ENCODE measurements at places on chromosomes 4 and X.
A peak's percentile ranks its signal among the peaks of the same experiment; 100 is the strongest.

DNA sequence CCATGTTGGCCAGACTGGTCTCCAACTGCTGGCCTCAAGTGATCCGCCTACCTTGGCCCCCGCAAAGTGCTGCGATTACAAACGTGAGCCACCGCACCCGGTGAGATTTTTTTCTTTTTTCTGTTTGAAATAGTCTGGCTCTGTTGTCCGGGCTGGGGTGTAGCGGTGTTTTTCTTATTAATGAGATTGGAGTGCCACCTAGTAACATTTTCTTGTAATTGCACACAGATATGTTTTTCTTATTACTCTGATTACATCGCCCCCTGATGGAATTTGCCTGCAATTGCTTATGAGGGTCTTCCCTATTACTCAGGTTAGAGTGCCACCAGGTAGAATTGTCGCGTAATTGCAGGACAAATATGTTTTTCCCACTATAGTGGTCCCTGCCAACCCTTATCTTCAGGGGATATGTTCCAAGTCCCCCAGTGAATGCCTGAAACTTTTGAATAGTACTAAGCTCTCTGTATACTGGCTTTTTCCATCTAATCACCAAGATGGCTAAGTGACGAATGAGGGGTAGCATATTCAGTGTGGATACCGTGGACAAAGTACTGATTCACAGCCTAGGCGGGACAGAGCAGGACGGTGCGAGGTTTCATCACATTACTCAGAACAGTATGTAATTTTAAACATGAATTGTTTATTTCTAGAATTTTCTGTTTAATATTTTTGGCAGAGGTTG, 8.6 kb upstream of the PDHA1 start:
- DNase-seq, result peak; percentile 49

GRCh38 chr4:188107931-188108843, 1.2 kb downstream of the TRIML2 start:
- no peak for DNase-seq

DNA sequence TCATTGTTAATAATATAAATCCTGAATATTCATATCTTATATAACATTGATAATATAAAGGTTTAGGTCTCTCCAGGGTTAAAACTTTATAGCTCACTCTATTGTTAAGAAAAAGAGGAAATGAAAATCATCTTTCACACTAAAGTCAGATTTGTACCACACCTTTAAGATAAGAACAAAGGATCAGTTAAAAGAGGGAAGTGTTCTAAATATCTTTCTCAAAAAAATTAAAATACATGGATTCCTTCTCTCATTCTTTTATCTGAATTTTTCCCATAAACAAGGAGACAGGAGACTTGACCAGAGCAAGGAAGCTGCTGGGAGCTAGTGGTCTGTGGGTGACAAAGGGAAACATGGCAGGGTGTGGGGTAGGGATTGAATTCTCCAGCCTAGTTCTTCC, 323.0 kb upstream of the CPXCR1 start:
- no peak for DNase-seq

DNA sequence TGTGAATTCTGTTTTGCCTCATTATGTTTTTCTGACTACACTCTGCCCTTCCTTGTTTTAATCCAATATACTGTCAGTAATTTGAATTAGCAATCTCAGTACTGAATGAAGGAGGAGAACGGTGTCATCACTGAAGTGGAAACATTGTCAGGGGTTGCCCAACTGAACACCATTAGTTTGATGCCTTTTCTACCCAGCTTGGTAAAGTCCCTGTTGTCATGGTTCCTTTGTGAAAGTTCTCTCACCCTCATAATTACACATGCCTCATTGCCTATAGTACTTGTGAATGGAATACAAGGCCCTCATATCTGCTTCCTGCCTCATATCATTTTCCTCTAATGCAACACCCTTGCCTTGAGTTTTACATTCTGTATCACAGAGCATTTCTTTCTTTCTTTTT, 76.9 kb downstream of the RRAGB start:
- no peak for DNase-seq

DNA sequence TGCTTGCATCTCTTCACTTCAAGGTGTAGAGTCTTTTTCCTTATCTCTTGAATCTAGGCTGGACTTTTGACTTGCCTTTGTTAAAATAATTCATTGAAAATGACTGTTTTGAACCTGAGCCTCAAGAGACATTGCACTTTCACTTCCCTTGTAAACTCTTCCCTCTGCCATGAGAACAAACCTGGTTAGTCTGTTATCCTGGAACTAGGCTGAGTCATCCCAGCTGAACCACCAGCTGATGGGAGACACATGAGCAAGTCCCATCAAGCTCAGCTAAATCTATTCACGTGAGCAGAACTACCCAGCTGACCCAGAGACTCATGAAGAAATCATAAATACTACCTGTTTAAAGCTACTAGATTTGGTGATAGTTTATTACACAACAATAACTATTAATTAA, 202.3 kb upstream of the CENPE start:
- peak; percentile 12 for DNase-seq

GRCh38 chr4:6378493-6379445, 93.6 kb downstream of the PPP2R2C start:
- DNase-seq, result no peak

DNA sequence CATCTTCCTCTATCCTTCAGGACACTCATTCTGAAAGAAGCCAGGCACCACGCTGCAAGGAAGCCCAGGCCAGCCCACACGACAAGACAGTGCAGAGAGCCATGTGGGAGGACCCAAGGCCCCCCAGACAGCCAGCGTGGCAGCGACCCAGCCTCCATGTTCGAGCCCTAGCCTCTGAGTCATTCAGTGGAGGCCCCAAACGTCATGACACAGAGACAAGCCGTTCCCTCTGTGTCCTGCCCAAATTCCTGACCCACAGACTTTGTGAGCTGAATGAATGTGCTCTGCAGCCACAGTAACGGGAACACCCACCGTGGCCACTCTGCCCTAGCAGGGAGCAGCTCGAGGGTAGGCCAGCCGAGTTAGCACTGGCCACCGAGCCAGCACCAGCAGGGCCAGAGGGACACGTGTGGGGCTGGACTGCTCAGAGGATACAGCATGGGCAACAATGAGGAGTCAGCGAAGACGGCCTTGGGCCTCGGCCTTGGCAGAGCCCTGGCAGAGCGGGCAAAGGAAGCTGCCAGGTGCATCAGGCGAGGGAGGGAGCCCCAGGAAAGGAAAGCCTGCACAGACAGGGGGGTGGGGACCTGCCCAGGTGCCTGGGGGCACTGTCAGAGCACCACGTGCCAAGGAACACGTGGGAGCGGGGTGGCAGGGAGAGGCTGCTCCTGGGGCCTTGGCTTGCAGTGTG, 8.6 kb downstream of the BLOC1S4 start:
- peak; percentile 58 for DNase-seq

GRCh38 chrX:148914783-148915182, 414.4 kb downstream of the AFF2 start:
- DNase-seq, result no peak

- DNase-seq, result peak; percentile 5
These were observed 233.6 kb downstream of the EVC2 start for GRCh38 chr4:5474756-5475155.

DNA sequence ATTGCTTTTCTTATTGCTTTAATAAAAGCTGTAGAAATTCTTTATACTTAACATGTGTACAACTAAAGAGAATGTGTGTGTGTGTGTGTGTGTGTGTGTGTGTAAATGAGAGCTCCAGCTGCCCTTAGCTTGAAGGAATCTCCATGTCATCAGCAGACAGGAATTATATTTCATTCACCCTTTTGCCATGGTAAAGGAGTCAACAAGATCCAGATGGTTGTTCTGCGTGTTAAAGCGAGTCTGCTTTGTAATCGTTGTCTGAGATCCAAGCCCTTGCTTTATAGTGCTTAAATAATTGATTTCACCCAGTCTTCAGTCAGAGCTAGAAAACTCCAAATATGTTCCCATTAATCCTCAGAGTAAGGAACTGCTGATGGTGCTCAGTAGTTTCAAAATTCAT, 285.5 kb downstream of the PDGFC start:
- DNase-seq, result peak; percentile 77

GRCh38 chr4:76024065-76024464, 768 bp upstream of the CXCL10 start:
- no peak for DNase-seq

DNA sequence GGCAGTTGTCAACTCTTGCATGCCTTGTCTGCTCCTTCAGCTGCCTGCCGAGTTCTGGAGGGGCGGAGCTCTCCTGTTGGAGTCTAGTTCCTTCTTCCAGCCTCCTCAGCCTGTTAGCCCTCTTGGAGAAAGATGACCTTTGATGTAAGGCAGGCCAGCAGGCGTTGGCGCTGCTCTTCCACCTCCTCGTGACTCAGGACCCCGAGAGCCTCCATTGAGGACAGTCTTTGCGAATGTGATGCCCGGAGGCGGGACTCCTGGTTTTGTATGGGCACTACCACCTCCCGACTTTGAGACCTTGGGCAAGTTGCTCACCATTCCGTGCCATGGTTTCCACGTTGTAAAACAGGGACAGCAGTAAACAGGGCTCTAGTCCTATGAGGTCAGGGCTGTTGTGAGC, 108.3 kb downstream of the TENM3 start:
- DNase-seq, result no peak

DNA sequence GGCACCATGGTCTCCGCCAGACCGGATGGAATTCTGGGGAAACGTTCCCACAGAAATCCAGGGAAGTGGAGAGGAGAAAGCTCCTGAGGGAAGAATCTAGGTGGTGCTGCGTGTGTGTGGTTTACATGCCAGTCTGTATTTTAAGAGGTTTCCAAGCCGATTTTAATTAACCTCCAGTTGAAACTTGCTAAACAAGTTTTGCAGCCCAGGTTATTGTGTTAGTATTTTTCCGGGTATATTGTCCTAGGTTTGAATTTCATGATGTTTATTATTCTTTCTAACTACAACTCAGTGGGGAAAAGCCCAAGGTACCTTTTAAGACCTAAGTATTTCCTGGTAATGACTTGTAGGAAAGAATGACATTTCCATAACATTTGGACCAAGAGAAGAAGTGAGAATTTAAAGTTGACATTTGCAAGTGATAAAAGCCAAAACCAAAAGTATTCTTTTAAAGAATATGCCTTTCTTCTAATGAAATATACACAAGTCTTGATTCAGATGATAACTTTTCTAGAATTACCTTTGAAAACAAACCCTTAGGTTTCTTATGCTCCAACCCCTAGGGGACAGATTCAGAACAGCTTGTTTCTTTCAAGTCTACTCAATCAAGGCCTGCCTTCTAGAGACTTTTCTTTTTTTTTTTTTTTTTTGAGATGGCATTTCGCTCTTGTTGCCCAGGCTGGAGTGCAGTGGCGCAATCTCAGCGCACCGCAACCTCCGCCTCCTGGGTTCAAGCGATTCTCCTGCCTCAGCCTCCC, 14.6 kb downstream of the SAT1 start:
- peak; percentile 10 for DNase-seq

DNA sequence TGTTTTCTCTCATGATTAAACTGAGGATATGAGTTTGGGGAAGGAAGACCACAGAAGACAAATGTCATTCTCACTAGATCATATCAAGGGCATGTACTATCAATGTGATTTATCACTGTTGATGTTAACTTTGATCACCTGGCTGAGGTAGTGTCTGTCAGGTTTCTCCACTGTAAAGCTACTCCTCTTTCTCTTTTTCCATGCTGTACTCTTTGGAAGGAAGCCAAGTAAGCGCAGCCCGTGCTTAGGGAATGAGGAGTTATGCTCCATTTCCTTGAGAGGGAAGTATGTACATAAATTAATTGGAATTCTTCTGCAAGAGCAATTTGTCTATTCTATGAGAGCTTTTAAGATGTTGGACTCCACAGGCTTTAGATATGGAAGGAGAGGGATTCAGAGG, 4.0 kb upstream of the KANTR start:
- DNase-seq, result no peak

DNA sequence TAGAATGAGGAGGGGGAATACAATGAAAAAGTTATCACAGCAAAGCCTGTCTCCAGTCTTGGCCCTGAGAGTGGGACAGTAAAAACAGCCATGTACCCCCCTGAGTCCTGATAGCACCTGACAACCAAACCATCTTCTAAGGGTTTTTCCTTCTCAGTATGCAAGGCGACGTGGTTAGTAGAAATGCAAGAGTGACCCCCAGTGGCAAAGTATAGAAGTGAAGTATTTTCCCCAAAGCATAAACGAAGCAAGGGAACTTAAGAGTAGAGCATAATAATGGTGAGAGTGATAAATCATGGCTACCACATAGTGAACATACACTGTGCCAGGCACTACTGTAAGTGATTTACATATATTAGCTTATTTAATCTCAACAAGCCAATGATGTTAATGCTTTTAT, 52.8 kb downstream of the FAM47C start:
- peak; percentile 55 for DNase-seq

DNA sequence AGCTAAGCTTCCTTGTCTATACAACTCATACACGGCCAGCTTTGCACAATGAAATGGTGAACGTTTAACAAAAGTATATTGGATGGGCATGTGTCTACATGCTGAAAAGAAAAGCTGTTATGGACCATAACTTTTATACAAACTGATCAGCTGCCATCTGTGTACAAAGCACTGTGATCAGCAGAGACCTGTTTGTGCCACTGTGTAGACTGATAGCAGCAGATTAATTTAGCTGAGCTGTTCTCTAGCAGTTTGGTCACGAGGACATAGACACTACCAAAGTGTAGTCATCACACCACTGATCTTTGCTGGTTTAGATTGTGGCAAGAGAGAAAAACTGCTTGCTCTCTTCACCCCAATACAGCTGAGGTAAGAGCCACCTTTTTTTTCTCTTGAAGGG, 124.5 kb downstream of the RAPGEF2 start:
- no peak for DNase-seq

- DNase-seq, result no peak
These were observed 114.6 kb upstream of the GRID2 start for GRCh38 chr4:92189146-92189545.

- DNase-seq, result no peak
These were observed 738.6 kb upstream of the GRIA3 start for GRCh38 chrX:122445466-122445865.

GRCh38 chrX:19746919-19747651, 140.3 kb downstream of the SH3KBP1 start:
- DNase-seq, result no peak

DNA sequence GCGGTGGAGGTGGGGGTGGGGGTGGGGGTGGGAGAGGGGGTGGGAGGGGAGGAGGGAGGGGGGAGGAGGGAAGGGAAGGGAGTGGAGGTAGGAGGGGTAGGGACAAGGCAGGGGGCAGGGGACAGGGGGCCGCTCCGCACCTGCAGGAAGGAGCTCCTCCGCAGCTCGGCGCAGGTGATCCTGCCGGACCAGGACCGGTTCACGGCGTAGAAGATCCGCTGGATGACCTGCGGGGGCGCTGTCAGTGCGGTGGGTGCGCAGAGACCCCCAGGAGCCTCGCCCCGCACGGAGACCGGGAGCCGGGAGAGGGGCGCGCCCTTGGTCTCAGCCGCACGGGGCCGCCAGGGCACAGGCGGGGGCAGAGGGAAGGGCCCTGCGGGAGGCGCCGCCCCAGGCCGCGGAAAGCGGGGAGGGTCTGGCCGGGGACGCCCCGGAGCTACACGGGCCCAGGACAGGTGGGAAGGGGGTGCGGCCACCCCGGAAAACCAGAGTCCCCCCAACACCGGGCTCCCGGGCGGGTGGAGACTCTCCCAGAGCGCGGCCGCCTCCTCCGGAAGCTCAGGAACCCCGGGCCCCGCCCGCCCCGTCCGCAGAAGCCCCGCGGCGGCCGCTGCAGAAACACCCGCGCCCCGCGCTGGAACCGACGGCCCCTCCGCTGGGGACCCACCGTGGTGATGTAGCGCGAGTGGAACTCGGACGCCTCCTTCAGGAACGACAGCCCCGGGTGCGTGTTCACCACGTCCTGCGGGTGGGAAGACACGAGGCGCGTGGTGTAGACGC, 27.6 kb upstream of the GTPBP6 start:
- no peak for DNase-seq

- DNase-seq, result peak; percentile 1
These were observed 239.9 kb downstream of the GASK1B start for GRCh38 chr4:157932936-157933335.

Measured in cardiac fibroblast (primary cell).